Lung (tissue), 17 donors: ENCODE measurements at places on chromosomes 2 and 18. TPM values are rescaled to one million over a fixed set of nuclear protein-coding genes. Genes with fewer than 3 reads are reported as not detected.

DNA sequence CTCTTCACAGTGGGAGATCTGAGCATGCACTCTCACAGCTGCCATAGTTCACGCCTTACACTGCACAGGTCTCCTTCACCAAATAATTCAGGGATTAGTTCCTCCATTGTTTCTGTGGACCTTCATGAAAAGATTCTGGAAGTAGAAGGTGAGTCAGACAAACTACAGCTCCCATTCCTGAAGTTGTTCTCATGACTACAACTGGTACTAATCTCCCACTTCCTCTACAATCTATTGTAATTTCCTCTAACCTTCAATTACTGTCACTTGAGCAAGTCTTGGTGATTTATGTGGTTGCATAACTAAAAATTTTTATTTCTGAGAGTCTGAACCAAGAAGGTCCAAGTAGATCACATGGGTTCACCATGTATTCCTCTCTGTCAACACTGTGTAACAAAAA, 128.7 kb downstream of the XIRP2 start:
- no peaks in the 10 kb centered on the region for H3K36me3 ChIP-seq
- no peak overlapping the region for H3K4me3 ChIP-seq
- no peak overlapping the region for H3K27ac ChIP-seq
- no peak for DNase-seq
- H3K27me3 ChIP-seq = no peaks in the 10 kb centered on the region
- no peaks in the 10 kb centered on the region for H3K4me1 ChIP-seq

Gene FHOD3
- 4.4 TPM for total RNA-seq

Gene LOXL3
- total RNA-seq = 11.1 TPM

- peaks cover 3% of the 10 kb centered on the region for H3K4me1 ChIP-seq
- H3K4me3 ChIP-seq = no peak overlapping the region
- H3K27ac ChIP-seq = no peak overlapping the region
- DNase-seq = no peak
- H3K27me3 ChIP-seq = no peaks in the 10 kb centered on the region
These were observed 156.3 kb downstream of the DOCK10 start for GRCh38 chr2:224885836-224886547.

Gene NHEJ1
- total RNA-seq = 21.1 TPM

DNA sequence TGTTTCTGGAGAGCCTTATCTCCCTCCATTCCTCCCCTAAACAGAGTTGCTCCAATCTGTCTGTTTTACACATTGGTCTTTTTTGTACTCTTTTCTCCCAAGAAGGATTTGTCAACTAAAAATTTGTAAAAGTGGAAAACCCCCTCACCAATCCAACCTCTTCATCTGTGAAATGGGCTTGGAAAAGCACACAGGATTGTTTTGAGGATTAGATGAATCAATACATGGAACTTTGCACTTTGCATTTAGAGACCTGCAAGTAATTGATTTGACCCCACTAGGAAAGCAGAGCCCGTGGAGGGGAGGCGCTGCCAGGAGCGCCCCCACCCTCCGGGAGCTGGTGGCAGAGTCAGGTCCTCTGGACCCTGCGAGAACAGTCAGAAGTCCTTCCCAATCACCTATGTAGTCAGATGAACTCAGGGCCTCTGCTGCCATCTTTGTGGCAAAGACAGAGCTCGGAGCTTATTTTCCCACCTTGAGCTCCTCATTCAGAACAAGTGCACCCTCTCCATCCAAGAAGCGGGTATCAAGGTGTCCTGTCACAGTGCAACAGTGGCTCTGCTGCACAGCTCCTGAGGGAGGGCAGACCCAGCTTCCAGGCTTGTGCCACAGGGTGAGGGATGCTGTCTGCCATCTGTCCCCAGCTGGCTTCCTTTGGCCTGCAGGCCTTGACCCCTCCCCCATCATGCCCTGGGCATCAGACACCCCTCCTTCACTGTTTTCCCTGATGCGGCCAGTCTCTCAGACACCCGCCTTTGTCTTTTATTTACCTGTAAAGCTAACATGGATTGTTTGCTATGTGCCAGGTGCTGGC, 1.7 kb upstream of the TMEM185B start:
- H3K27ac ChIP-seq = no peak overlapping the region
- no peaks in the 10 kb centered on the region for H3K36me3 ChIP-seq
- no peak overlapping the region for H3K4me3 ChIP-seq

DNA sequence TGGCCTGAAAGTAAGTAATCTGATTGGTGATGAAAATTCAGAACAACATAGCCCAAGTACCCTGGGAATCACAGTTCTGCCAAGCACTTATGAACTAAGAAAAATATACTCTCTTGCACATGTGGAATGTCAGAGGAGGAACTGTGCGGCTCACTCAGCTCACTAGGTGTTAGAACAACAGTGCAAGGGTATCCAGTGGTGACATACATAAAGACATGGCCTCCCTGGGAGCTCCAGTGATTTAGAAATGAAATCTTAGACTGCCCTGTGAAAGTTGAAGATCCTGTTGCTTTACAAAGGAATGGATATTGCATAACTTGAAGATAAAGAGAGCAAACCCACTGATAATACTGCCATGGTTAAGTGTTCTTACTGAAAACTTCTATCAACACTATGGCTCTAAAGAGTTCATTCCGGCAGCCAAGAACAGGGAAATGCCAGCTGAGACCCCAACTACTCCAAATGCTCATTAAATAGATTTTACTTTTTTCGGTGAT, 246.2 kb downstream of the ARHGAP15 start:
- no peak overlapping the region for H3K4me3 ChIP-seq
- H3K27me3 ChIP-seq = no peaks in the 10 kb centered on the region
- peak; percentile 42 for DNase-seq
- H3K4me1 ChIP-seq = no peaks in the 10 kb centered on the region
- H3K36me3 ChIP-seq = no peaks in the 10 kb centered on the region

Gene FAM228B
- 20.7 TPM for total RNA-seq

DNA sequence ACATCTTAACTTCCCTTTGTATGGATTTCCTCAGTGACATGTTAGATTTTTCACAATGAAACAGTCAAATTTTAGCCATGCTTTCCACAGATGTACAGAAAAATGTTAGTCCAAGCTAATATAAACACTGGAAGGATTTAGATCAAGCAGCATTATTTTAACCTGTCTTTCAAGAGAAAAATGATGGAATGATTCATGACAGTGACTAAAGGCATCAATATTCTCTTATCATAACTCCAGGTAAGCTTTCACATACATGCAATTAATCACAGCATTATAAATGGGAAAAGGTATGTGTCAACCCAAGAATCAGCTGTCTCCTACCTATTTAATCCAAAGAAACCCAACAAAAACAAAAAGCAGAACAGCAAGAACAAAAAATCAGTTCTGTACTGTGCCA, 92.7 kb downstream of the NCKAP5 start:
- no peaks in the 10 kb centered on the region for H3K27me3 ChIP-seq

GRCh38 chr2:241112592-241112991, 10.5 kb upstream of the MTERF4 start:
- H3K4me3 ChIP-seq = no peak overlapping the region
- H3K36me3 ChIP-seq = peaks cover 15% of the 10 kb centered on the region
- DNase-seq = no peak
- H3K4me1 ChIP-seq = no peaks in the 10 kb centered on the region
- no peak overlapping the region for H3K27ac ChIP-seq

Gene CNTNAP5
- 0.06 TPM for total RNA-seq

- no peak overlapping the region for H3K27ac ChIP-seq
- H3K27me3 ChIP-seq = no peaks in the 10 kb centered on the region
- H3K36me3 ChIP-seq = no peaks in the 10 kb centered on the region
- no peak overlapping the region for H3K4me3 ChIP-seq
These were observed 200.1 kb downstream of the SLC39A10 start for GRCh38 chr2:195857132-195857531.

- no peak for DNase-seq
- H3K36me3 ChIP-seq = peaks cover 2% of the 10 kb centered on the region
- H3K4me1 ChIP-seq = peaks cover 3% of the 10 kb centered on the region
- H3K4me3 ChIP-seq = no peak overlapping the region
These were observed 14.7 kb downstream of the RALB start for GRCh38 chr2:120267348-120267747.

GRCh38 chr2:21372654-21373053, 248.9 kb downstream of the TDRD15 start:
- no peaks in the 10 kb centered on the region for H3K36me3 ChIP-seq
- H3K4me1 ChIP-seq = no peaks in the 10 kb centered on the region
- no peak for DNase-seq
- H3K4me3 ChIP-seq = no peak overlapping the region
- H3K27ac ChIP-seq = no peak overlapping the region
- H3K27me3 ChIP-seq = no peaks in the 10 kb centered on the region

GRCh38 chr2:60699617-60700016, 56.5 kb upstream of the PAPOLG start:
- no peak for DNase-seq
- no peak overlapping the region for H3K27ac ChIP-seq
- no peaks in the 10 kb centered on the region for H3K36me3 ChIP-seq
- no peaks in the 10 kb centered on the region for H3K4me1 ChIP-seq
- no peak overlapping the region for H3K4me3 ChIP-seq

DNA sequence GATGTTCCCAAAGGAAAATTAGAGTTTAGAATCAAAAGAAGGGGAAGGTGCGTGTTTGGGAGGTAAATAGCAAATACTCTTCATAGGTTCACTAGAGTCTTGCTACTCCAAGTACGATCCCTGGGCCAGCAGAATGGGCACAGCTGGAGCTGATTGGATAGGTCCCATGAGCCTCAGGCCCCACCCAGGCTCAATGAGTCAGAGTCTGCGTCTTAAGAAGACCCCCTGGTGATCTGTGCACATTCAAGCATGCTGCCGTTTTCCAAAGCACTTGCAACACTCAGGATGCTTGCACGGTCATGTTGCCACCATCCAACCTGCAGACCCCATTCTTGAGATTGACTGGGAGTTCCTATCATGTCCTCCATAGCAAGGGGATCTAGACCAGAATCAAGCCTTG, 40.5 kb downstream of the ABCG8 start:
- no peak overlapping the region for H3K27ac ChIP-seq
- H3K27me3 ChIP-seq = no peaks in the 10 kb centered on the region
- no peak for DNase-seq
- no peaks in the 10 kb centered on the region for H3K4me1 ChIP-seq
- H3K4me3 ChIP-seq = no peak overlapping the region
- no peaks in the 10 kb centered on the region for H3K36me3 ChIP-seq

DNA sequence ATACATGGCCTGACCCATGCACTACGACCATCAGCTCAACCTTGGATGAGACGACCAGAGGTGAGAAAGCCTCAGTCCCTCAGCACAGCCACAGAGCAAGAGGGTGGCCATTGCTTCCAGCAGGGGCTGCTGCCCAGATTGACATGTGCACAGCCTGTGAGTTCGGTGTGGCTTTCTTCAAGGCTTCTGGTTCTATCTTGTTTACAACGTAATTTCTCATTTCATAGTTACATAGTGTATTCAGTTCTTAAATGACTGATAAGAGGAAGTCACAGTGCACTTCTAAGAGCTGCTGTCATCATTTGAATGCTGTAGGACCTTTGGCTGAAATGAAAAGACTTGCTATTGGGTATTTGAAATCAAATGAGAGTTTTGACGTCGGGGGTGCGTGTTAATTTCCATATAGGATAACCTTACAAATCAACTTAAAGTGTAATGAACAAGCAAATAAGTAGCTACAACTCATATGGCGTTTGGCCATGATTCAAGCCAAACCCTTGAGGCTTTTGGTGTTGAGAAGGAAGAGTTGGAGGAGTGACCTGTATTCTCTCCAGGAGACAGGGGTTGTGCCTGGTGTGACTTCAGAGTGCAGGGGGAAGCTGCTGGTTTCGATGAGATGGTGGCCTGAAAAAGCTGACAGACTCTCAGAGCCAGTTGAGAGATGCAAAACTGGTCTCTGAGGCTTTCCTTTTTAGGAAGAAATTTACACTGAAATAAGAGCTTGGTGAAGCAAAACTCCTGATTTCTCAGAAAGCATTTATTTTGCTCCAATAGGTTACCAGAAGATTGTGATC, 51.0 kb downstream of the TSHZ1 start:
- H3K27me3 ChIP-seq = no peaks in the 10 kb centered on the region
- peaks cover 7% of the 10 kb centered on the region for H3K4me1 ChIP-seq
- no peak for DNase-seq
- no peak overlapping the region for H3K27ac ChIP-seq
- no peak overlapping the region for H3K4me3 ChIP-seq

Gene SALL3
- not detected for total RNA-seq

- H3K36me3 ChIP-seq = no peaks in the 10 kb centered on the region
- no peaks in the 10 kb centered on the region for H3K4me1 ChIP-seq
- no peak overlapping the region for H3K4me3 ChIP-seq
- no peaks in the 10 kb centered on the region for H3K27me3 ChIP-seq
These were observed 192.1 kb upstream of the CHST9 start for GRCh38 chr18:27377251-27377650.

DNA sequence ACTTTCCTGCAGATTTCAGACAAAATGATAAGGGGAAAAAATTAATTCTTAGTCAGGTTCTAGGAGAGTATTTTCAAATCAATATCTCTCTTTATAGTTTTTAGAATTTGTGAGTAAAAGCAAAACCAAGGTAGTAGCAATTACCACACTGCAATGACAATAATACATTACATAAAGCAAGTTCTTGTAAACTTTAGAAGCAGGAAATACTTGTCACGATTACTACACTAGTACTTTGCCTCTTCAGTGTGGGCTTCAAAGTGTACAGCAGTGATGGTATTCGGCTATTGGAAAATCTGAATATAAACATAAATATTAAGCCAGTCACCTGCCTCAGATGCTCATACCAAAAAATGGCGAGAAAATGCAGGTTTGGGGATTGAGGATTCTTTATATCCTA, 81.0 kb downstream of the ALPK2 start:
- H3K27ac ChIP-seq = no peak overlapping the region
- no peak for DNase-seq
- H3K4me1 ChIP-seq = no peaks in the 10 kb centered on the region
- no peak overlapping the region for H3K4me3 ChIP-seq

GRCh38 chr2:99489063-99489760, 605 bp downstream of the REV1 start:
- no peaks in the 10 kb centered on the region for H3K36me3 ChIP-seq
- DNase-seq = peak; percentile 74
- H3K4me1 ChIP-seq = peaks cover 15% of the 10 kb centered on the region

- H3K27me3 ChIP-seq = no peaks in the 10 kb centered on the region
- no peak for DNase-seq
- H3K27ac ChIP-seq = no peak overlapping the region
- H3K4me3 ChIP-seq = no peak overlapping the region
These were observed 3.5 kb downstream of the ASPRV1 start for GRCh38 chr2:69957965-69958364.

Gene SLC9A4
- not detected for total RNA-seq

GRCh38 chr18:79599441-79599931, 80.1 kb upstream of the CTDP1 start:
- H3K4me1 ChIP-seq = no peaks in the 10 kb centered on the region
- no peaks in the 10 kb centered on the region for H3K27me3 ChIP-seq
- H3K4me3 ChIP-seq = no peak overlapping the region
- peak; percentile 29 for DNase-seq
- no peaks in the 10 kb centered on the region for H3K36me3 ChIP-seq

DNA sequence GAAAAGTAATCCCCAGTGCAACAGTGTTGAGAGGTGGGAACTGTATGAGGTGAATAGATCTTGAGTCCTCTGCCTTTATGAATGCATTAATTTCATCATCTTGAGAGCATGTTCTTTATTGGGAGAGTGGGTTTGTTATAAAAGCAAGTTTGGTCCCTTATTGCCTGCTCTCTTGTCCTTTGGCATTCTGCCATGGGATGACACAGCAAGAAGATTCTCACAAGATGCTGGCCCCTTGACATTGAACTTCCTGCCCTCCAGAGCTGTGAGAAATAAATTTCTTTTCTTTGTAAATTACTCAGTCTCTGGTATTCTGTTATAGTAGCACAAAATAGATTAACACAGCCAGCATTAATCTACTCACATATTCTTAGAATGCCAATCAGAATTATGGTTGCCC, 108.6 kb downstream of the EHBP1 start:
- H3K27me3 ChIP-seq = no peaks in the 10 kb centered on the region
- no peak overlapping the region for H3K27ac ChIP-seq
- H3K4me1 ChIP-seq = peaks cover 1% of the 10 kb centered on the region
- H3K4me3 ChIP-seq = no peak overlapping the region
- no peaks in the 10 kb centered on the region for H3K36me3 ChIP-seq
